ENCODE measurements at places on chromosomes 1 and 21. TPM values are rescaled to one million over a fixed set of nuclear protein-coding genes. Genes with fewer than 3 reads are reported as not detected.

- no peak for DNase-seq
Measured at GRCh38 chr21:39009587-39010225, 173.5 kb downstream of the PSMG1 start.

GRCh38 chr1:217268058-217268457 lies 362.8 kb downstream of the GPATCH2 start:
- no peak for DNase-seq

DNA sequence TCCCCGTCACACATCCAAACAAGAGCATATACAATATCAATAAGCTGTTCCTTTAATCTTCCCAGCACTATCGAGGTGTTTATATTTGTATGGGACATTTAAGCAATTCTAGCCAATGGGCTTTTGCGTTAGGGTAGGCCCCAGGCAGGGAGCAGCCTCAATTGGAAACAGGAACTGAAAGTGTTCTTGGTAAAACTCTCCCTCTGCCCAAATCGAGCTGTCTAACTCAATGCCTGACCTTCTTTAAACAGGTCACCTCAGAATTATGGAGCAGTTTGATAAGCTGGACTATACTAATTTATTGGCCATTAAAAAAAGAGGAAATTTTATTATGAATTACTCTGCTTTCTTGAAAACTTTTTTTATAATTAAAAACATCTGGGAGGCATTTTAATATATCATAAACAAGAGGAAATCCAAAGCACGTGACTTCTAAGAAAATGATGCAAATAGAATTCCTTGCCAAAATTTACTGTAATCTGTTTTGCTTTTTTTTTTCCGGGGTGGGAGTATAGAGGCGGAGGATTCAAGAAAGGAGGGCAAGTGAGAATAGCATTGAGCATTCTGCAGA lies 498.1 kb downstream of the LMO4 start:
- DNase-seq, result peak; percentile 94

GRCh38 chr1:21534146-21534545 lies 24.9 kb downstream of the ALPL start:
- no peak for DNase-seq

- no peak for DNase-seq
Measured at GRCh38 chr21:16345757-16346156, 616.0 kb downstream of the USP25 start.

WNT3A gene
- total RNA-seq, result 0.39 TPM

DNA sequence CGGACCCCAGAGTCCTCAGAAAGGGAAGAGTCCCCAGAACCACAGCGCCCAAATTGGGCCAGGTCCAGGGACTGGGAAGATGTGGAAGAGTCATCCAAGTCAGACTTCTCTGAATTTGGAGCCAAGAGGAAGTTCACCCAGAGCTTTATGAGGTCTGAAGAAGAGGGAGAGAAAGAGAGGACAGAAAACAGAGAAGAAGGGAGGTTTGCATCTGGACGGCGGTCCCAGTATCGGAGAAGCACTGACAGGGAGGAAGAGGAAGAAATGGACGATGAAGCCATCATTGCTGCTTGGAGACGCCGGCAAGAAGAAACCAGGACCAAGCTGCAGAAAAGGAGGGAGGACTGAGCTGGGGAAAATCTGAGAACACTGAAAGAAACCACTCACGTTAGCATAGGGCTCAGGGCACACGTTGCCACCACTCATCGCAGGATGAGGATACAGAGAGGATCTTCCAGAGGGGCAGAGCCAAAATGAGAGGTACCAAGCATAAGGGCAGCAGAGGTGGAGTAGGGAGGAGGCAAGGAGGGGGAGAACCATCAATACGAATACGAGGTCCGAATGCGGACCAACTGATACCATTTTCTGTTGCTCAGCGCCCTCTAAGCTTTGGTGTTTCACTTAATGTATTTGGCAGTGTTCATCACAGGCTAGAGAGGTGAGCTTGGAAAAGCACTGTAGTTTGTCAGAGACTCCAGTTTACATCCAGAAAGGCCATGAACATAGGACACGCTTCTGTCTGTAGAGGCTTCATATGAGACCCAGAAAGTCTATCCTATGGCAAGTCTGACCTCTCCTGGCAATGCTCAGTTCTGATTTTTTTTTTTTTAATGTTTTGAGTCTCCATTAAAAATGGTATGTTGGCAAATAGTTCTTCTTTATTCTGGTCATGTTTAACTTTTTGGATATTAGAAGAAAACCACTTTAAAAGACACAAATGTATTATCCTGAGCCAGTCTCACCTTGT lies 34.7 kb downstream of the STYXL2 start:
- DNase-seq, result no peak
